ENCODE measurements at places on chromosomes 1 and 21.

- DNase-seq, result no peak
Observed at GRCh38 chr1:40808909-40809308, 25.3 kb downstream of the KCNQ4 start.

DNA sequence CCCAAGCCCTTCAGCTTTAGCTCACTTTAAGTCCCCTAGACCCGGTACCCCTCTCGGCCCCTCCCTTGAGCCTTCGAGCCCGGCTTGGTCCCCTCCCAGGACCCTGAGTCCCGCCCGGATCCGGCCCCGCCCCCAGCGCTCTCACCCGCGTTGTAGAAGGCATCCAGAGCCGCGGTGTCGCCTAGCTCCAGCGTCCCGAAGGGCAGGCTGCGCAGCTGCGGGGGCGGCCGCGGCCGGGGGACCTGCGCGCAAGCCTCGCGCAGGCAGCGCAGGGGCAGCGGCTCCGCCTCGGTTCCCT is 699 bp downstream of the MAP3K6 start:
- peak; percentile 52 for DNase-seq

DNA sequence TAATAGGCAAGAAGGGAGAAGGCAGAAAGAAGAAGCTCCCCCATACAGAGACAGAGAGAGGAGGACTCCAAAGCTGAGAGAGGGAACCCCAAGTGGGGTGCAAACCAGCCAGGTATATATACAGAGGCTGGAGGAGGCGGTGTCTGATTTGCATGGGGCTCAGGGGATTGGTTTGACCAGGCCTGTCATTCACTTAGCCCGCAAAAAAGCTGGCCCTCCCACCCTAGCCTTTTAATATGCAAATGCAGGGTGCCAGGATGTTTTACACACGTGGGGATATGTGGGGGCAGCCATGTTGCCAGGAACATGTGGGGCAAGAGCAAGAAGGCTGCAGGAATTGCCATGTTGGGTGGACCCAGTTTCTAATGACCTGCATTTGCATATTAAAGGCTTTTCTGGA is 37.0 kb upstream of the TENT5B start:
- no peak for DNase-seq

DNA sequence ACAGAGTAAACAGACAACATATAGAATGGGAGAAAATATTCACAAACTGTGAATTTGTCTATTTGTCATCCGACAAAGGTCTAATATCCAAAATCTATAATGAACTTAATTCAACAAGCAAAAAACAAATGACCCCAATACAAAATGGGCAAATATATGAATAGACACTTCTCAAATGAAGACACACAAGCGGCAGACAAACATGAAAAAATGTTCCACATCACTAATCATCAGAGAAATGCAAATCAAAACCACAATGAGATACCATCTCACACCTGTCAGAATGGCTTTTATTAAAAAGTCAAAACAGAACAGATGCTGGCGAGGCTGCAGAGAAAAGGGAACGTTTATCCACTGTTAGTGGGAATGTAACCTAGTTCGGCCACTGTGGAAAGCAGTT is 72.7 kb downstream of the SMYD3 start:
- no peak for DNase-seq
